ENCODE measurements at places on chromosomes 11 and 22.

DNA sequence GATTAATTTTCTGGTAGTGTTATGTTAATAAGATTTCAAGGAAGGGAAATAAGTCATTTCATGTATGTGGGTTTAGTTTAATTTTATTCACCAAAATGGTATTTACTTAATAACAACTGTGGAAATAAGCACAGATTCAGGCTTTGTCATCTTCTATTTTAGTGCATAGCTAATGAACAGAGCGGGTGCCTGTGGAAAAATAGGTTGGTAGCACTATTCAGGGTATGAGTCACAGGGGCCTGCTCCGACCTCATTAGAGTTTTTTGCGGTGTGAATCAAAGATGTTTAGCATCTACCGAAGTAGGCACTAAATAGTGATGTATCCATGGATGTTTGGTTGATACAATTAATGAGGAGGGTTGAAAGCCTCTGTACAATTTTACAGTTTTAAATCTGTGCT lies 78.2 kb downstream of the FAT3 start:
- no peak for DNase-seq

- DNase-seq: no peak
Observed at GRCh38 chr22:36081023-36081431, 52.4 kb upstream of the RBFOX2 start.

- DNase-seq: no peak
Observed at GRCh38 chr11:15875943-15876342, 480.4 kb downstream of the SOX6 start.

GRCh38 chr11:69832561-69833413 lies 13.6 kb upstream of the FGF3 start:
- no peak for DNase-seq

DNA sequence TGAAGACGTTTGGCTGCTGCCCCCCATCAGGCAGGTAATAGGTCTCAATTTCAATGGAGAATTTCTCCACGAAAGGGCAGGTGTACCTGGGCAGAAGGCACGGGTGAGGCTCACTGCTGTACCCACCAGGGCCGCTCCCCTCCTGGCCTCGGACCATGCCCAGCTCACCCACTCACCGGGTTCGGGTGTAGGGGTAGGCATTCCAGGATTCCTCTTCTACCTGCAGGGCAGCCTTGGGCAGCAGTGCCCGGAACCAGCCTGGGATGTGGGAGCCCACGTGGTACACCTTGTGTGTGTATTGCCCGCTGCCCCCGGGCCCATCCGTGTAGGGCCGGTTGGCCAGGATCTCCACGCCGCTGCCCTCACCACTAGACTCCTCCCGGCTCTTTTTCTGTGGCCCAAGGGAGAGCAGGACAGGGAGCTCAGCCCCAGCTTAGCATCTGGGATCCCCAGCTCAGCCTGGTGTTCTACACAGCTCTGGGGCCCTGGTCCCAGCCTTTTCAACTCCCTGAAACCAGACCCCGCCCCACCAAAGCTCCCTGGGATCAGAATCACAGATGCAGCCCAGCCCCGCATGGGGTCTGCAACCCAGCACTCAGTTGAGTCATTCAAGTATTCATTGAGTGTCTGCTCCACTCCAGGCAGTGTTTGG lies 2.7 kb downstream of the PITPNM1 start:
- no peak for DNase-seq

- DNase-seq: no peak
Observed at GRCh38 chr11:26976389-26976788, 17.5 kb upstream of the FIBIN start.

DNA sequence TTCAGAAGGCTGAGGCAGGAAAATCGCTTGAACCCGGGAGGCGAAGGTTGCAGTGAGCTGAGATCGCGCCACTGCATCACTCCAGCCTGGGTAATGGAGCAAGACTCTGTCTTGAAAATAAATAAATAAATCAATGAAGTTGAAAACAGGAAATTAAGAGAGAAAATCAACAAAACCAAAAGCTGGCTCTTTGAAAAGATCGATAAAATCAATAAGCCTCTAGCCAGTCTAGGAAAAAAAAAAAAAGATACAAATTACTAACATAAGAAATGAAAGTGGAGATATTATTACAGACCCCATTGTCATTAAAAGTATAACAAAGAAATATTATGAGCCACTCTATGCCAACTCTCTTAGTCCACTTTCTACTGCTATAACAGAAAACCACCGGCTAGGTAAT lies 48.0 kb upstream of the NUP160 start:
- DNase-seq: no peak

DNA sequence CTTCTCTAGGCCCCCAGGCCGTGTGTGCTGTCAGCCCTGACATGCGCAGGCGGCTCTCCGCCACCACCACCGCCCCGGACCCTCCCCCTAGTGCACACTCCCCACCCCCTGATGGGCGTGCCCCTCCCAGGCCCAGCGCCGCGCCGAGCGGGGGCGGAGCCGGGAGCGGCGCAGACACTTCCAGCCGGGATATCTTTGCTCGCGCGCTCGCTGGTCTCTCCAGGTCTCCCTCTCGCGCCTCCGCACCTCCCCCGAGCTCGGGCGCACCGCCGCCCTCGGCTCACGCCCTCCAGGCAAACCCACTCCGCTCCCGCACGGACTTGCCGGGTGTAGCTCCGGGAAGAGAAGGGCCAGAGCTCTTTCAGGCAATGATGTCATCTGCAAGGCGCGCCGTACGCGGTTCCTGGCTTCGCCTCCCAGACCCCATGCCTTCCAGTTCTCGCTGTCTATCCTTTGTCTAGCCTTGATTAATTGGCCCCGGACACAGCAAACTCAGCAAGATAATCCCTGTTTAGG lies at the start of gene SCN3B:
TSS of gene SCN3B (minus strand) at position 59 of the 516 bp plus-strand sequence. CDS start 823 bp downstream, outside the sequence.
- DNase-seq: no peak

DNA sequence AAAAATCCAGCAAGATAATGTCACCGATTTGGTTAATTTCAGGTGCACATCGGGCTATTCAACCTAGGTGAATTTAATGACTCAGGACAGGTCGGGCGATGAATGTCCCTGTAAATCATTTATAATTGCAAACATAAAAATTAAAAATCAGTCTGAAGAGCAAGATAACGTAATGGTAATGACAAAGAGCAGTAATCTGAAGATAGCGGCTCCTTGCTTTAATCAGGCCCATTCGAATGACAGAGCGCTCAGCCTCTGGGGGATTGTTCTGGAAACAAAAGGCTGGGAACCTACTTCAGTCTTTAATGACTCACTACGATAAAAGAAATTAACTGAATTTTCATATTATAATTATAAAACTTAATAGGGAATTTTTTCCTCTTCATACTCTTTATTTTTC lies 61.3 kb downstream of the RCN1 start:
- DNase-seq: no peak

GRCh38 chr11:31872076-31872443 lies 60.9 kb upstream of the PAX6 start:
- no peak for DNase-seq

DNA sequence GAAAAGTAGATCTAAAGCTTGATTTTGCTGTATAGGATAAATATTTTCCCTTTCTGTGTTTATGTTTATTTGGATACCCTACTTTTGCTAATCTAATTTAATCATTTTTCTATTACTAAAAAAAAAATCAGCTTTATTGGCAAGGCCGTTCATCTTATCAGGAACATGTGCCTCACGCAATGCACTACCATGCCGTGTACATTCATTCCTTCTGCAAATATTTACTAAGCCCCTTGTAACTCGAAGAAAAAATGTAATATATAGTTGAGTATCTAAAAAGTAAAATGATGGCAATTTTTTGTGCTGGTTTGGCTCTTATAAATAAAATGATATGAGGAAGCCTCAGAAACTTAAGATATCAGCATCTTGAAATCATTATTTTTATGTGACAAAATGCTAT lies 8.9 kb downstream of the UVRAG start:
- DNase-seq: no peak

DNA sequence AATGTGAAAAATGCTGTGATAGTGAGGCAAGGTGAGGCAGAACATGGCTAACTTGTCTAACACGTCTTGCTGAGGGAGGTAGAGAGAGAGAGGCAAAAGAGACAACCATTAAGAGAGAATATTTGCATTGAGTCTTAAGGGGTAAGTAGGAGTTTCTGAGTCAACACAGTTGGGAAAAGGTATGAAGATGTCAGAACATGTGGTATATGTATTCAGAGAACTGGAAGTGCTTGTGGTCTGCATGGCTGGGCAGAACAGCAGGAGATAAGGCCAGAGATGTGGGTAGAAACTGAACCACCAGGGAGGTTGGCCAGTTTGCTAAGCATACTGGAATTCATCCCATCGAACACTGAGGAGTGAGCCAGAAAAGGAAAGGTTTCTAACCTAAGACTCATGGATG lies 25.0 kb upstream of the SLC5A1 start:
- DNase-seq: no peak

DNA sequence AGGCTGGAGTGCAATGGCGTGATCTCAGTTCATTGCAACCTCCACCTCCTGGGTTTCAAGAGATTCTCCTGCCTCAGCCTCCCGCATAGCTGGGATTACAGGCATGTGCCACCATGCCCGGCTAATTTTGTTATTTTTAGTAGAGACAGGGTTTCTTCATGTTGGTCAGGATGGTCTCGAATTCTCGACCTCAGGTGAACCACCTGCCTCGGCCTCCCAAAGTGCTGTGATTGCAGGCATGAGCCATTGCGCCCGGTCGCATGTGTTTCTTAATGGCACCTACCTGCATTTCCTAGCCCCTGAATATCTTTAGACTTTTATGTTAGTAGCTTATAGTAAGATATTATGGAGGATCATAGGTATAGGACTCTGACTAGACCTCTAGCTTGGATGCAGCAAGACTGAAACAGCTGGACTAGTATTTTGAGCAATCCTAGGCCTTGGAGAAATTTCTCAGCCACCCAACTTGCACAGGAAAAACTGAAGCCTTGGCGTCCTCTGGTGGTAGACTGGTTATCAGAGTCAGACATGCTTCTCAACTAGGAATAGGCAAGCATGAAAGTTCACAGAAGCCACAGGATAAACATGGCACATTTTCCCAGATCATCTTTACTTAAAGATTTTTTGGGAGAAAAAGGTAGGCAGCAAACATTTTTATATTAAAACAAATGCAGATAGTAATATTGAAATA lies 22.7 kb upstream of the C1QTNF4 start:
- DNase-seq: no peak

GRCh38 chr22:45574069-45574703 lies 71.5 kb downstream of the FBLN1 start:
- DNase-seq: no peak

GRCh38 chr11:61954106-61954850 lies 4.1 kb downstream of the BEST1 start:
- no peak for DNase-seq

DNA sequence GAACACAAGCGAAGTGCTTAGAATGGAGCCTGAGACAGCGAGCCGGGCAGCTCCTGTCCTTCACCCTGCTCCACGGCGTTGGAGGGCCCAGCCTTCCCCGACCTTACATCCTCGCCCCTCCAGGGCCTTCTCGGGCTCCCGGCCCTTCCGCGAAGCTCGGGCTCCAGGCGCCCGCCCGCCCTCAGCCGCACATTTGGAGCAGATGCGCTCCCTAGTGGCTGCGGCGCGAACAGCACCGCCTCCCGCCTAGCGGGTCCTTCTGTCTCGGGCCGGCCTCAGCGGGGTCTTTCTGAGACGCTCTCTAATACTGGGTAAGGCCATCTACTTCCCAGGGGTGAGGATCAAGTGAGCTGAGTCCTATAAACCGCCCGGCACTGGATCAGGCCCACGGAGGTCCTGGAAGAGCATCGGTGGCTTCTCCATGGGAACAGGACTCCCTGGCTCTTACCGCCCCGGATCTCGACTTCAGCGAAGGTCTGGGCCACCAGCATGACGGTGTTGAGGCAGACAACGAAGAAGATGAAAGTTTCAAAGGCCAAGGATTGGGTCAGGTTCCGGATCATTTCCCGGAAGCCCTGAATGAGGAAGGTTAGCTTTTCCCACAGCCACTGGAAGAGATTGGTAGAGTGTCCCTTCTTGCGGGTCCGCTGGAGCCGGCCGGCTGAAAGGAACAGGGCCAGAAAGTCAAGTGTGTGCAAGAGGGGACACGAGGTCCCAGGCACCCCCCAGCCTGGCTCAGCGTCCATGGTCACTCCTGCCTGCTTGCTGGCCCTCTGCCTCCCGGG lies 3.7 kb downstream of the CATSPER1 start:
- peak; percentile 89 for DNase-seq

DNA sequence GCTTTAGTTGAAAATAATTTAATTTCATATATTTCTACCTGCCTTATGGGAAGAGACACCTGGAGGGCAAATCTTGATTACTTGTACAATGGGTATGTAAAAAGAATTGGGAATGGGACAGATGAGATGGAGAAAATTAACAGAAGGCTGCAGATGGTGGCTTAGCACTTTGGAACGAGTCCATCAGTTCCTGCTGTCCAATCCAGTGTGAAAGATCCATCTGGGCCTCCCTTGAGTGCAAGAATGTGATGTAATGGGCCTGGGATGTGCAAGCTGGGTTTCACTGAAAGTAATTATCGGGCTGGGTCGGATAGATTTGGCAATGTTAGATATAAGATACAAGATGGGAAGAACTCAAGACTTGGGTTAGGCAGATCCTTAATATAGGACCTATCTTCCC lies 42.0 kb downstream of the CECR2 start:
- no peak for DNase-seq

DNA sequence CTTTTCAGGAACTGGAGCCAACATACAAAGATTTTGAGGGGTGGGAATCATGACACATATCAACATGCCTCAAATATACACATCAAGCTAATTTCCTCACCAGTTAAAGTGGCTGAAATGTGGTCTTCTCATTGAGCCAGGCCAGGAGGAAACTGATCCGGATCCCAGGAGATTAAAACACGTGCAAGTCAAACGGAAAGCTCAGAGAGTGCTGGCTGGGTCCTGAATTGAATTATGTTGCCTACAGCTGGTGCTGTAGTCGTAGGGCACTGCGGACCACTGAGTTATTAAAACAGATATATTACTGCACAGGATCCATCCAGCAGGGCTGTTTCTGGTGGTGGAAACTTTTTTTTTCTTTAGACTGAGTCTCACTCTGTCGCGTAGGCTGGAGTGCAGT lies 14.1 kb upstream of the WNT7B start:
- DNase-seq: no peak

DNA sequence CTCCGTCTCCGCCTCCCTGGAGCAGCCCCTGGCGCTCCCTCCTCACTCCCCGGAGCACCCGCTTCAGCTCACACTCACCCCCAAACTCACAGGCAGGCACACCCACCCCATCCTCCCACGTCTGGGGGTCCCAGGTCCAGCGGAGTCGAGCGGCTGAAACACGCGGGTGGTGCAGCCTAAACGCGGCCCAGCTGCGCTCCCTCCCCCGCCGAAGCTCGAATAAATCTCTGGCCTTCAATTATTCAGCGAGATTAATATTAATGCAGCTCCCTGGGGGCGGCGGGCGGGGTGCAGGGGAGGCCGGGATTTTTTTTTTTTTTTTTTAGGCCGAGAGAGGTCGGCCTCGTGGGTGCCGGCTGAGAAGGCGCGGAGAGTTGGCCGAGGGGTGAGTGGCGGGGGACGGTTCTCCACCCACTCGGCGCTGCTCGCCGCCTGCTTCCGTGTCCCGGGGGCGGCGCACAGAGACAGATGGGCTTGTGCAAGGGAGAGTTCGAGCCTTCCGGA lies 524 bp upstream of the SLC1A2 start:
- DNase-seq: no peak

GRCh38 chr11:128848815-128849455 lies 18.2 kb downstream of the KCNJ1 start:
- peak; percentile 57 for DNase-seq

All from naive thymus-derived CD4-positive, alpha-beta T cell (primary cell).